HepG2 (cell line): ENCODE measurements at places on chromosomes 2 and 18. TPM values are rescaled to one million over a fixed set of nuclear protein-coding genes. Genes with fewer than 3 reads are reported as not detected.

CLHC1 gene
- total RNA-seq: 12.1 and 12.6 TPM in 2 replicates

LINC00305 gene
- not detected in 2 replicates for total RNA-seq

MROH2A gene
- total RNA-seq: 0.04 TPM in 1 of 2 replicates, not detected in the other

UGT1A1 gene
- 0.22 and 0.69 TPM in 2 replicates for total RNA-seq

DNA sequence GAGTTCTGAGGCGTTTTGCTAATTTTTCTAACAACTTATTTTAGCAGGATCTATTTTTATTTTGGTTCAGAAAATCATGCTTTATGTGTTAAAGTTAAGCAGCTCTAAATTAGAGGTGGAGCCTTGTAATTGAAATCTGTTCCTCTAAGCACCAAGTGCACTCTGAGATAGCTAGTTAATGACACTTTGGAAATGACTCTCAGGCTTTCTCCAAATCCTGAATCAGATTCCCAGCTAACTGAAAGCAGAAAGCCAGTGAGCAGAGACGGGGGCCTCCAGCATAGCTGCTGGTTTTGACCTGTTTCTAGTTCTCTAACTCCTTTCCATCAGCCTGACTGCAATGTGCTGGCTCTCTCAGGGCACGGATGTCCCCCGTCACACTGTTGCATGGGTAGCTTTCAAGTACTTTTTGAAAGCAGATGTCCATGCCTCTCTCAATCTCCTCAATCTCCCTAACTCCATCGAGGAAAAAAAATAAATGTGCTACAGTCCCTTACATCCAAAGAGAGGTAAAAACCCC, 326.5 kb downstream of the SATB2 start:
- no peaks in the 10 kb centered on the region for H3K36me3 ChIP-seq
- H3K27me3 ChIP-seq: no peaks in the 10 kb centered on the region
- no peak for DNase-seq
- H3K4me1 ChIP-seq: no peaks in the 10 kb centered on the region
- no peak overlapping the region for H3K4me3 ChIP-seq
- no peak overlapping the region for H3K27ac ChIP-seq

DNA sequence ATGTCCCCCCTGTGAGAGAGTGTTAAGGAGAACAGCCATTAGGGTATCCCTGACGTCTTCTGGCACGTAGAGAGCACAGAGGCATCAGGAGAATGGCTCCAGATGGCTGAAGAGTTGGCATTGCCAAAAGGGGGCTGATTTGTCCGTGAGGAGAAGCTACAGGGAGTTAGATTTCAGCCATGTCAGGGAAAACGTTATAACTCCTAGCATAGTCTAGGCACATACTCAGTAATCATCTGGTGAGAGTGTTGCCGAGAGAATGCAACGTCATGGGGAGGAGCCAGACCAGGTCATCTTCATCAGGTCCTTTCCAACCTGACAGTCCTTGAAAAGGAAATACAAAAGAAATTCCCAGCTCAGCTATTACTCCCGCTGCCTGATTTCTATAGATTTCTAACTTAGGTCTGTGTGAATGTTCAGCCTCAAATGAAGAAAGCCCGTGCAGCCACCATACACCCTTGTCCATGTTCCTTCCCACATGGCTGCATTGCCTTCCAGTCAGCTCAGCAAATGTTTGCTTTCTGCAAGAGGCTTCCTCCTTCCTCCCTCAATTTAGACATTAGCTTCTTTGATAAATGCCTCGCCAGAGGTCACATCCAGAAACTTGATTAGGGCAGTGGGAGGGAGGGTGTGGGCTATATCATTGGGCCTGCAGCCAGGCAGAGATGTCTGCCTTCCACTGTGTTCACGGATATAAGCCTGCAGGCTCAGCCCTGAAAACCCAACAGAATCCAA, 93.0 kb downstream of the STPG4 start:
- no peaks in the 10 kb centered on the region for H3K27me3 ChIP-seq
- peaks cover 49% of the 10 kb centered on the region for H3K4me1 ChIP-seq
- H3K27ac ChIP-seq: no peak overlapping the region
- H3K4me3 ChIP-seq: no peak overlapping the region
- peaks cover 34% of the 10 kb centered on the region for H3K36me3 ChIP-seq

QPCT gene
- 0.77 TPM in 1 of 2 replicates, not detected in the other for total RNA-seq
